AG09309 (cell line): ENCODE measurements at places on chromosomes 5 and 9.

- no peak for DNase-seq
Observed at GRCh38 chr5:60178101-60178500, 284.6 kb upstream of the PDE4D start.

DNA sequence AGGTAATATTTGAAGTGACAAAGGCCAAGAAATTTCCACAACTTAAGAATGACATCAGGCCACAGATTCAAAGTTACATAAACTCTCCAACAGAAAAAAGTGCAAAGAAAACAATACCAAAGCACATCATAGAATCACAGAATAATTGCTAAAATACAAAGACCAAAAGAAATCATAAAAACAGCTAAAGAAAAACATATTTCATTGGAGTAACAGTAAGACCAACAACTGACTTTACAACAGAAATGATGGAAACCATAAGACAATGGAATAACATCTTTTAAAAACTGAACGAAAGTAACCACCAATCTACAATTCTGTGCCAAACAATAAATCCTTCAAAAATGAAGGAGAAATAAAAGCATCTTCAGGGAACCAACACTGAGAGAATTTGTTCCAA is 38.3 kb downstream of the ZDHHC21 start:
- DNase-seq, result no peak

GRCh38 chr5:175520321-175520720 is 42.0 kb downstream of the SFXN1 start:
- DNase-seq, result no peak

GRCh38 chr5:166507810-166508425 is 1783.5 kb upstream of the WWC1 start:
- no peak for DNase-seq

- DNase-seq, result no peak
Observed at GRCh38 chr5:74629326-74629725, 11.2 kb downstream of the ENC1 start.

- peak; percentile 8 for DNase-seq
Observed at GRCh38 chr9:123863164-123863855, 66.6 kb downstream of the DENND1A start.

DNA sequence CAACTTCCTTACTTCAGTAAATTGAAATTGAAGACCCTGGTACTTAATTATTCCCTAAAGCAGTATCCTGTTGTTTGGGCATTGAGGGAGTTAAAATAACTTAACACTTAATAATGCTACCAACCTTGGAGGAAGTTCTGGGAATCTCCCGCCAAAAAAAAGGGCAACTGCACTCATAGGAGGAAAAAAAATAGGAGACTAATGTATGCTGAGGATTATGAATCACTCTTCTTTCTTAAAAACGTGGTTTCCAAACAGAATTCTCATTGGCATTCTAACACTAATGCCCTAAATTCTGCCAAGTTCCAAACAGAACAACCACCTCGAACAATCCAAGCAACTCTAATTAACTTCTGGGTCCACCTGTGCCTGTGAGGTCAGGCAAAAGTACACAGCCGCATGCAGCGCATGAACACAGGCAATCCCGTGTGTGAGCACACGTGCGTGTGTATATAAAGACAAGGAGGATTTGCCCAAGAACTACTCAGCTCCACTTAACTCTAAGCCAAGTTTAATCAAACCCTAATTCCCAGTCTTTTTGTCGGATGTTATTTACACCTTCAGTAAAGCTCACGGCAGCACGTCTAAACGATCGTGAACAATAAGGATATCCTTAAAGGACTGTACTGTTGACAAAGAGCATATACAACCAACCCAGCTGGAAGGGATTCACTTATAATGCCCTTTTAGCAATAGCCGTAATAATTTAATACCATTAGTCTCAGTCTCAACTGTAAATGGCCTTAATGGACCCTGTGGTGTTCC is 78.4 kb downstream of the EBF1 start:
- no peak for DNase-seq

DNA sequence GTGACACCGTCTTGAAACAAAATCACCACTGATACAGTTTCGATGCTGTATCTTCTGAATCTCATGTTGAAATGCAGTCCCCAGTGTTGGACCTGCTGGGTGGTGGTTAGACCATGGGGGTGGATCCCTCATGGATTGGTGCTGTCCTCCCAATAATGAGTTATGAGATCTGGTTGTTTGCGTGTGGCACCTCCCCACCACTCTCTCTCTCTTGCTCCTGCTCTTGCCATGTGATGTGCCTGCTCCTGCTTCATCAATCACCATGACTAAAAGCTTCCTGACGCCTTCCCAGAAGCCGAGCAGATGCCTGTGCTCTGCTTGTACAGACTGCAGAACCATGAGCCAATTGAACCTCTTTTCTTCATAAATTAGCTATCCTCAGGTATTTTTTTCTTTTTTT is 15.2 kb upstream of the C5orf15 start:
- DNase-seq, result no peak

GRCh38 chr5:164504141-164504772 is 998.8 kb downstream of the MAT2B start:
- DNase-seq, result peak; percentile 18

DNA sequence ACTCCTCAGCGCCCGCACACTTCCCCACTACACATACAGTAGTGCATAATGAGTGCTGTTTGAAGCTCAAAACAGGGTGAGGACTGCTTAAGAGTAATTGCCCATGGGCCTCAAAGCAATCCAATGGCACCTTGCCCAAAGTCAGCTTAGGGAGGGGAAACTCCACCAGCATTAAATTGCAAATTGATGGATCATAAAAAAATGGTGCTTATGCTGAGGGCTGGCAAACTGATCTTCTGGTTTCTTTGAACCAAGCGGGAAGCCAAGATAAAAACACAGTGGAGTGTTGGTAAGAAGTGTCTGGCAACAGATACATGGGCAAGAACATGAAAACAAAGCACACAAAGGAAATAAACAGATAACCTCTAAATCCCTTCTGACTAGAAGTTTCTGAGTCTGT is 28.0 kb downstream of the TLE1 start:
- no peak for DNase-seq

DNA sequence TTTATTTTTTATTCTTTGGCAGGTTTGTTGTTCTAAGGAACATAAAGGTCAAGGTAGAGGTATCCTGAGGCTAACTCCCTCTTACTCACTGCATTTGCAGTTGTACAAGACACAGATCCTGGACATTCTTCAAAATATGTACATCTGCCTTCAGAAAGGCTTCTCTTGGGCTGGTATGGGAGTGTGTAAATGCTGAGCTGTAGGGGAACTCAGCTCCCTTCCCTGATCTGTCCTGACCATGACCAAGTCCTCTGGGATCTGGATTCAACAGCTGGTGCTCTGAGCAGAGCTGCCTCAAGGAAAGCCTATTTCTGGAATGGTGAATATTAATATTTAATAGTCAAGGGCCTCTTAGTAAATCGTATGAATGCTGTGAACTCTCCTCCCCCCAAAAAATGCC is 117.4 kb downstream of the PRKACG start:
- no peak for DNase-seq

- DNase-seq, result no peak
Observed at GRCh38 chr5:141492168-141492885, 3.4 kb downstream of the PCDHGC5 start.

DNA sequence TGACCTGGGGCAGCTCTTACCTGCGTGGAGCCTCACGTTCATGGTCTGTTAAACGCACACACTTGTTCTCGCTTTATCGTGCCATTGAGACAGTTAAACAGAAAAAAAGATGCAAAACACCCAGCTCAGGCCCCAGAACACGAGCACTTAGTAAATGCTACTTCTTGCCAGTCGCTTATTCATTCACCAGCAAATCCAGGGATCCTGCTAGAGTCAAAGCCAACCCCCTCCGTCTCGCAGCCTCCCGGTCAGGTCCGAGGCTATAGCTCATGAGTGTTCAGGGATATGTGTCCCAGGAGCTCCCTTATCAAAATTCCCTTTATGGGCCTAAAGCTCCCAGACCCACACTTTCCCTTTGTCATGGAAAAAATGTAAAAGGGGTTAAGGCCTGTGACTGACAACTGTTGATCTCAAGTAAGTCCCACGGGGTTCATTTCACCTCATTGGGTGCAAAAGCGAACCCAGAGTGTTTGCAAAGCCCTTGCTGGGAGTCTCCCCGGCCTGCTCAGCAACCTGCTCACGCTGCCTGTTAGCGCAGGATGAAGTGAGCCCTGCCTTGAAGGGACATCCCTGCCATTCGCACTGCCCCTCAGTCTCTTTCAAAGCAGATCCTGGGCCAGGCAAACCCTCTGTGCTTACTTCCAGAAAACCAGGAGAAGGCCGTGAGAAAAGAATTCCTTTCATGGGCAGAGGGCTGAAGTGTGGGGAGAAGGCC is 40.7 kb downstream of the HRH2 start:
- no peak for DNase-seq

DNA sequence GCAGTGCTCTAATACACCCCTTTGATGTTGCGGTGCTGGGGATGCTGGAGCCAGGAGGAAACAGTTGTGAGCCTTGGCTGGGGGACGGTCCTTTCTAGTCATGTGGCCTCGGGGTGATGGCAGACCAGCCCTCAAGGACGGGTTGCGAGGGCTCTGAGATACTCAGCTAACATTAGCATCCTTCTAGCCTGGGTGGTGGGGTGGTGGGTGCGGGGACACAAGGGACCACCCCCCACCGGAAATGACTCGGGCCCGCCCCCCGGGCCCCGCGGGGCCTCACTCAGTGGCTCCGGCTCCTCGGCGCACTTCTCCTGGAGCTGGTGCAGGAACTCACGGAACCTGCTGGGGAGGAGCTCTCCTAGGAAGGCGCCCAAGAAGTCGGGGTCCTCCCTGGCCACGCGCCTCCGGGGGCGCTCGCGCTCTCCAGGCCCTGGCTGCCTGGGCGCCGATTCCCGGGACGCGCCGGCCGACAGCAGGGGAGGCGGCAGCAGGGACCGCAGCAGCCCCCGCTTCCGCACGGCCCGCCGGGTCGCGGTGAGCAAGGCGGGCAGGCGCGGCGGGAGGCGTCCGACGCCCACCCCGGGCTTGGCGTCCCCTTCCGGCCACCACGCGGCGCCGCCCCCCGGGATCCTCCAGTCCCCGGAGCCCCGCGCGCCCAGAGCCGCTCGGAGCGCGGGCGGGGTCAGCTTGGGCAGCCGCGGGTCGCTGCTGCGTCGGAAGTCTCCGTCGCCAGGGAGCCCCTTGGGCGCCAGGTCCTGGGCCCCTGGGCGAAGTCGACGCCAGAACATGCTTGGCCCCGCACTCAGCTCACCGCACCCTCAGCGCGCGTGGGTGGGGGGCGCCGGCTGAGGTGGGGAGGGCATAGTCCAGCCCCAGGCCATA is 873 bp downstream of the C9orf50 start:
- no peak for DNase-seq

DNA sequence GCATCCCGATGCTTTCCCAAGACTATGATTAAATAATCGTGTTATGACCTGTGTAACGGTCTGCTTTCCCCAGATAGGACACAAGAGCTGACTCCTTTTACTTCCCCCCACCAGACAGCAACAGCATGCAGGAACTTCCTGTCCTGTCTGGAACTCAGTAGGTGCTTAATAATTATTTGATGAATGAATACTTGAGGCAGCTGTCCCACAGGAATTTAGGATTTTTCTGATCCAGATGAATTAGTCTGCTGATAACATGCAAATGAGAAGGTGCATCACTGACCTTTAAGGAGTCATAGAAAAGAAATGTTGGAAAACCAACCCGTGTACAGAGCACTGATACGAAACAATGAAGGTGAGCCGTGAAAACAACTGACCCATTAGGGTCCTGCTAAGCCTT is 12.2 kb downstream of the RNF130 start:
- no peak for DNase-seq

DNA sequence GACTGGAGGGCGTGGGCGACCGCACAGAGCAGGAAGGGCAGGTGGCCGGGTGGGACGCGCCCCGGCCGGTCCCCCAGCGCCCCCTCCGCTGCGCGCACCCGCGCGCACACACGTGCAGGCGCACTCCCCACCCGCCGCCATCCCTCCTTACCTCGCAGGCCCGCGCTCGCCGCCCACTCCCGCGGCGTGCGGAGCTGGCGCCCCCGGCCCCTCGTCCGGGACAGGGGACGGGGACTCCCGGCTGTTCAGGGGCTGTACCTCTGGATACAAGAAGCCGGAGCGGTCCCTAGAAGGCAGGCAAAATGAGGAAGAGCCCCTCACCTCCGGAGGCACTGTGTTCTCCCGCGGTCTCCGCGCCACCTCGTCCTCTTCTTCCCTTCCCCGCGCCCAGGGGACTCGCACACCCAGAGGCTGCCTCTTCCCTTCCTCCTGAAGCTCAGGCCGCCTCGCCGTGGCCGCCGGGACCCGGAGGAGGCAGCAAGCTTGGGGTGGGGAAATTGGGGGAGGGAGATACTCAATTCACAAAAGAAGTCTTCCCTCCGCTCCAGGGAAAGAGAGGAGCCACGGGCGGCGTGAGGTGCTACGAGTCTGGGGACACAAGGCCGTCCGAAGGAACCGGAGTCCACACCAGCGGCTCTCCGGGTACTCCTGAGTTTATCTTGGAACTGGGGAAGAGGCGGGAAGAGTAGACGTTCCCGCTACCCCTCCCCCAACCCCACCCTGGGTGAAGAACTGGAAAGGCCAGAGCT is 1.4 kb upstream of the GABRB2 start:
- no peak for DNase-seq
